Non-pigmented ciliary epithelial cell (primary cell): ENCODE measurements at places on chromosomes 5 and 9.

GRCh38 chr5:35924950-35925722 lies 13.3 kb downstream of the CAPSL start:
- DNase-seq: no peak

DNA sequence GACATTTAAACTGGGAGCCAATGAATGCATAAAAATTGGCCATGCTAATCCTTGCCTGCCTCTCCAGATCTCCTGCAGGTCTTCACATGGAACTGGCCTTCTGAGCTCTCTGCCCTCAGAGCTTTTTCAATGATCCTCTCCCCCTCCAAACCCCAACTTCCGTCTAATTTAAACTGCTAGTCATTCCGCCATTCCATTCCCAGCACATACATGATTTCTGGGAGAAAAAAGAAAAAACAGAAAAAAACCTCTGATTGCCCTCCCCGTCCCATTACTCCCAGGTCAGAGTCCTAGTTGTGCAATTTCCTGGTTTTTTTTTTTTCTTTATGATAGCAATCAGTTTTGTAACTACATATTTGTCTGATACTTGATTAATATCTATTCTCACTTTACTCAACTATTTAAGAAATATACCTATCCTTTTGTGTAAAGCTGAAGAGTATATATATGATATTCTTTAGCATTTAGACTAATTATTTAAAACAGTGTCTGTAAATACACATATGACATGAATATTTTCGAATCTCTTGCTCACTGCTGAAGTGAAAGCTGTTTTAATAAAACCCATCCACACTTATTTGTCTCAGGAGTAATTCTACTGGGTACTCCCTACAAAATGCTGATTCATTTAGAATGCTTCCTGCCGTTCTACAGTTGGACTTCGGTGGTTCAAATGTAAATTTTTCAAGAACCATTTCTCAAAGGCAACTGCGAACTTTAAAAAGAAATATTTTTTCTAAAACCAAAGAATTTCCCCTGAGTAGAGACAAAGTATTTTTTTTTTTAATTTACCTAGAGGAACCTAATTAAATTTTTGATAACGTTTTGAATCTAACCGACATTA lies 1.6 kb downstream of the HINT1 start:
- DNase-seq: no peak

GRCh38 chr9:134643222-134643671 lies 1.6 kb downstream of the COL5A1 start:
- no peak for DNase-seq

GRCh38 chr9:100690438-100690837 lies 112.6 kb downstream of the CAVIN4 start:
- no peak for DNase-seq

DNA sequence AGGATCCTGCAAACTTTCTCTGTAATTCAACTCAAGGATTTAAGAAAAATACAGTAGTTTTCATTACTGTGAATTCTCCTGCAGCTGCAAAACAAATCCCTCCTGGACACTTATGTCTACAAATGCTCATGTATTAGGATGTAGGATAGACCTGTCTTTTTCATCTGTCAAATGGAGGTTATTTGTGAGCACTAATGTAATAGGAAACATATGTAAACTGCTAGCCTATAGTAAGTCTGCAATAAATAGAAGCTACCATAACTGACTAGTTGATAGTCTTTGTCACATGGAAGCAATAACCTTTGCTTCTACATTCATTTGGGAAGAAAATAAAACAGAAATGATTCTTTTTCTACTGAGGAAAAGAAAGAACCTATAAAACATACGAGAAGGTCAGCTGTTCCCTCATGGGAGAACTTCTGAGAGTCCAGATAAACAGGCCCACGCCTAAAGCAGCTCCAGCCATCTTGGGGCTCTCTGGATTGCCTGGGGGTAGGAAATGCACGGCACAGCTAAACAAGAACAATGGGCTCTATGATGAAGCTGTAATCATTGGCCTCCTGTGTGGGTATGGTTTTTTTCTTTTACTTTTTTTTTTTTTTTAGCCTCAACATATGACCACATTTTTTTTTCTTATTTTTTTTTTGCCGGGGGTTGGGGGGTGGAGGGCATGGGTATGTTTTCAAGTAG lies 6.2 kb downstream of the KCNV2 start:
- no peak for DNase-seq

GRCh38 chr5:134906811-134907210 lies 1.9 kb downstream of the PCBD2 start:
- no peak for DNase-seq

GRCh38 chr5:98301547-98301946 lies 471.9 kb upstream of the RGMB start:
- no peak for DNase-seq
